ENCODE measurements at places on chromosomes 11 and 22.

- no peaks in the 10 kb centered on the region for H3K27me3 ChIP-seq
- H3K4me1 ChIP-seq = no peaks in the 10 kb centered on the region
- H3K4me3 ChIP-seq = no peak overlapping the region
- peak; percentile 63 for DNase-seq
Observed at GRCh38 chr11:11510939-11511338, 110.9 kb downstream of the GALNT18 start.

DNA sequence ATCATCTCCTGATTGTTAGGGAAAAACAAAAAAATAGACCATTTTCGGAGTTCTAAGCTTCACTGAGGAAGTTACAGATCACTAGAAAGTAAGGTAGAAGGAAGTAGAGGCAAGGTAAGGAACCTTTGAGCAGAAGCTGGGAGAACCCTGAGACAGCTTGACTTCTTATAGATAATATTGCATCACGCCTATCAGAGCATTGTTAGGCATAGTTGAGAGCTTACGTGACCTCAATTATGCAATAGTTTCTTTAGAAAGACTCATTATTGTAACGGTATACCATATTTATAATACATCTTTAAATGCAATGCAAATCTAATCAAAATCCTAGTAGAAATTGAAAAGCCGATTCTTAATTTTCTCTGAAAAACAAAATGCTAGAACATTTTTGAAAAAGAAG is 4.9 kb downstream of the TBRG1 start:
- no peaks in the 10 kb centered on the region for H3K27me3 ChIP-seq
- no peak overlapping the region for H3K4me3 ChIP-seq
- H3K4me1 ChIP-seq = no peaks in the 10 kb centered on the region
- no peak overlapping the region for H3K27ac ChIP-seq
- no peak for DNase-seq
- H3K36me3 ChIP-seq = peaks cover 9% of the 10 kb centered on the region

DNA sequence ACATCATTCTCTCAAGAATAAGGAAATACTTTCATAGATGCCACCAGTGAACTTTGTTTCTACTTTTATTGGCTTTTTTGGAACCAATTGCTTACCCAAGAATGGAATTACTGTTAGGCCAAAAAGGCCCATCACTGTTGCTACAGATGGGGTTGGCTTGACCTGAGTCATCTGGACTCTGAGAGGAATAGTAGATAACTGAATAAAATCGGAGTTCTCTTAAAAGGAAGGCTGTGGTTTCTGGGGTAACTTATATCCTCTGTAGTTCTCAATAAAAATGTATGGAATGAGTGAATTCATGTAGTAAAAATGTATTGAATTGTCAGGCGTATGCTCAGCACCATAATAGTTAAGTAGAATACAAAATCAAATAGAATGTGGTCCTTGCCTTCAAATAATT is 56.6 kb downstream of the ARHGEF12 start:
- H3K36me3 ChIP-seq = no peaks in the 10 kb centered on the region
- no peaks in the 10 kb centered on the region for H3K27me3 ChIP-seq
- peaks cover 3% of the 10 kb centered on the region for H3K4me1 ChIP-seq
- H3K27ac ChIP-seq = no peak overlapping the region

DNA sequence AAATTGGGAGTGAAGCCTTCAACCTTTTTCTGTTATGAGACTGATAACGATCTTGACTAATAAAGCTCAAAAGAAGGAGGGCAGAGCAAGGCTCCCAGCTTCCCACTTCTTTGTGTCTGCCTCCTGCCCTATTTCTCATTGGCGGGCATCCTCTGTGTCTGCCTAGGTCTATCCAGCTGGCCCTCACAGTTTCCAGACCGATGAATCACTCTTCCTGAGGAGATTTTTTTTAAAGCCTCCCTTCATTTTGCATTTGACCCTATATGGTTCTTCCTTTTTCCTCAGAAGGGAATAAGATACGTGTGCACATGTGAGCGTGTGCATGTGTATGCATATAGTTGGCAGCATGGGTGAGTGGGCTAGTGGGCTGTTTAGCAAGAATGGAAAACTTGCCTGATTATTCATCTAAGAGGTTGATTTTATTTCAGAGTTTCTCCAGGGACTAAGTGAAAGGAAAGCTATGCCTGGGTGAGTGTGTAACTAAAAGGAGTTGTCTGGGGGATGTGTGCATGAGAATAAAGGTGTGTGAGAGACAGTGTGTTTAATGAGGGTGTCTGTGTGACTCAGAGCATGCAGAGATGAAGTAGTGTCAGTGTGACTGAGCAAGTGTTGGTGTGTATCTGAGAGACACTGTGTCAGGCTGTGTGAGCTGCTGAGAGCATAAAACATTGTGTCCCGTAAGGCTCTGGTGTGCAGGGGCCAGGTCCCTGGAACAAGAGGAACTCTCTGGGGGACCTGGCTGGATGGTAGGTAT is 12.2 kb downstream of the PHLDB1 start:
- H3K27ac ChIP-seq = peak overlapping the region; percentile 94
- H3K27me3 ChIP-seq = no peaks in the 10 kb centered on the region
- peaks cover 54% of the 10 kb centered on the region for H3K4me1 ChIP-seq
- H3K36me3 ChIP-seq = peaks cover 14% of the 10 kb centered on the region

GRCh38 chr11:110565357-110566336 is 135.9 kb downstream of the FDX1 start:
- H3K4me1 ChIP-seq = no peaks in the 10 kb centered on the region
- H3K4me3 ChIP-seq = no peak overlapping the region
- H3K27me3 ChIP-seq = peaks cover 4% of the 10 kb centered on the region
- H3K36me3 ChIP-seq = no peaks in the 10 kb centered on the region
- no peak overlapping the region for H3K27ac ChIP-seq

DNA sequence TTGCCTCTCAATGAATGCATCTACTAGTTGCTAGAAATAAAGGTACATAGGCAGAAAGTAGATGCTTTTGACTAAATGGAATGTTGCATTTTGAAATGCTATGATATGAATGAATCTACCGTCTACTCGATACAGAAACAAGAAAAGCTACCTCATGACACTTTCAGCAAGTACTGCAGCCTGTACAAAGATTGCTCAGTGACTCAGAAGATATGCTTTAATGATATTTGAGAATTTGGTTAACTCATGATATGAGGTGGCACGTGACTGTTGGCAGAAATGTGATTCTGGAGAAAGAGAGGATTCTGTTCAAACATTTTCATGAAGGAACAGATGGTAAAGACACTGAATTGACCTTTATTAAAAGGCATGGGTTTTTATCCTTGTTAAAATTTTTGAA is 76.0 kb downstream of the HSD17B12 start:
- no peaks in the 10 kb centered on the region for H3K4me1 ChIP-seq
- no peaks in the 10 kb centered on the region for H3K36me3 ChIP-seq
- H3K27ac ChIP-seq = no peak overlapping the region
- H3K27me3 ChIP-seq = no peaks in the 10 kb centered on the region
- H3K4me3 ChIP-seq = no peak overlapping the region

GRCh38 chr11:30155428-30155827 is 75.4 kb upstream of the FSHB start:
- H3K27ac ChIP-seq = no peak overlapping the region
- no peak for DNase-seq
- no peak overlapping the region for H3K4me3 ChIP-seq
- no peaks in the 10 kb centered on the region for H3K27me3 ChIP-seq

- peaks cover 24% of the 10 kb centered on the region for H3K4me1 ChIP-seq
- H3K36me3 ChIP-seq = no peaks in the 10 kb centered on the region
- H3K27me3 ChIP-seq = no peaks in the 10 kb centered on the region
- no peak overlapping the region for H3K4me3 ChIP-seq
- DNase-seq = no peak
Observed at GRCh38 chr22:39255449-39256185, 10.8 kb upstream of the PDGFB start.

DNA sequence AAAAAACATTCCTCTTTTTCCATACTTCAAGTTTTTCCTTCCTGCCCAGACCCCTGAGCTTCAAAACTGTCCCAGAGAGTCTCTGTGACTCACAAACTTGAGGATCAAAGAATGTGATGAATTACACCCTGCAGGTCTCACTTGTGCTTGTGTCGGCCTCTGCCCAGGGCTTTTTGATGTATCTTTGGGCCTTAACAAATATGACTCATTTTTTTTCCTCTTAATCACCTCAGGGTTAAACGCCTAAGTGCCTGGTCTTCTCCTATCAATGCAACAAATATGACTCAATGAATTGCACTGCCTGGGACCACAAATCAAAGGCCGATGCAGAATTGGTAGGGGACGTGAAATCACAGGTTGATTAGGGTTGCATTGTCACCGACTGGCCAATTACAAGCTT is 267.7 kb downstream of the LARGE1 start:
- H3K4me3 ChIP-seq = no peak overlapping the region
- DNase-seq = peak; percentile 58
- H3K36me3 ChIP-seq = no peaks in the 10 kb centered on the region
- H3K27ac ChIP-seq = no peak overlapping the region
- H3K27me3 ChIP-seq = no peaks in the 10 kb centered on the region

DNA sequence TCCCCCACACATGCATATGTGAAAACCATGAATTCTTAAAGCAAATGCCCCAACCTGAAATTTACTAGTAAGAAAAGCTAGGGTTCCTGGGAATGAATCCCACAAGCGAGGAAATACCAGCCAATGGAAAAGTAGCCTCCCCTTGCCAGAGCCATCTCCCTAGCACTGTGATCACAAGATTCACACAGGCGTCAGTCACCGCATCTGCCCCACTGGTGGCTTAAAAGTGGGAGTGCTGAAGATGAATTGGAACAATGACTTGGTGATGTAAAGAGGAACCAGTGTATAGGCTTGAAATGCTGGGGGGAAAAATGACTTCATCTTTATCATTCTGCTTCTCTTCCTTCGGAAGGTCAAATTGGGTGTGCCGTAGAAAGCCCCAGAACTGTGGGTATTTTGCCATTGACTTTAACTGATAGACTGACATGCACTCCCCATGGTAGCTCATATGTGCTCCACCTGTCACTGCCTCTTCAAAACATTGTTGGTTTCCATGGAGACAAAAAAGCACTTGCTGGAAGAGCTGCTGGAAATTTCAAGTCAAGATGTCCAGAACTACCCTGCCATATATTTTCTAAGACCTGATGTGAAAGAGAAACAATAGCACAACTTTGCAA is 19.2 kb upstream of the ASPHD2 start:
- no peaks in the 10 kb centered on the region for H3K36me3 ChIP-seq
- DNase-seq = no peak
- no peak overlapping the region for H3K27ac ChIP-seq
- no peaks in the 10 kb centered on the region for H3K4me1 ChIP-seq

- no peak overlapping the region for H3K4me3 ChIP-seq
- DNase-seq = peak; percentile 85
- no peak overlapping the region for H3K27ac ChIP-seq
- no peaks in the 10 kb centered on the region for H3K36me3 ChIP-seq
- peaks cover 10% of the 10 kb centered on the region for H3K4me1 ChIP-seq
- H3K27me3 ChIP-seq = peaks cover 2% of the 10 kb centered on the region
Observed at GRCh38 chr11:119567688-119568582, 145.0 kb upstream of the THY1 start.

GRCh38 chr11:96279896-96280290 is 63.1 kb downstream of the MAML2 start:
- no peaks in the 10 kb centered on the region for H3K36me3 ChIP-seq
- DNase-seq = no peak
- no peaks in the 10 kb centered on the region for H3K27me3 ChIP-seq
- H3K27ac ChIP-seq = no peak overlapping the region
- no peak overlapping the region for H3K4me3 ChIP-seq
- H3K4me1 ChIP-seq = peaks cover 7% of the 10 kb centered on the region

DNA sequence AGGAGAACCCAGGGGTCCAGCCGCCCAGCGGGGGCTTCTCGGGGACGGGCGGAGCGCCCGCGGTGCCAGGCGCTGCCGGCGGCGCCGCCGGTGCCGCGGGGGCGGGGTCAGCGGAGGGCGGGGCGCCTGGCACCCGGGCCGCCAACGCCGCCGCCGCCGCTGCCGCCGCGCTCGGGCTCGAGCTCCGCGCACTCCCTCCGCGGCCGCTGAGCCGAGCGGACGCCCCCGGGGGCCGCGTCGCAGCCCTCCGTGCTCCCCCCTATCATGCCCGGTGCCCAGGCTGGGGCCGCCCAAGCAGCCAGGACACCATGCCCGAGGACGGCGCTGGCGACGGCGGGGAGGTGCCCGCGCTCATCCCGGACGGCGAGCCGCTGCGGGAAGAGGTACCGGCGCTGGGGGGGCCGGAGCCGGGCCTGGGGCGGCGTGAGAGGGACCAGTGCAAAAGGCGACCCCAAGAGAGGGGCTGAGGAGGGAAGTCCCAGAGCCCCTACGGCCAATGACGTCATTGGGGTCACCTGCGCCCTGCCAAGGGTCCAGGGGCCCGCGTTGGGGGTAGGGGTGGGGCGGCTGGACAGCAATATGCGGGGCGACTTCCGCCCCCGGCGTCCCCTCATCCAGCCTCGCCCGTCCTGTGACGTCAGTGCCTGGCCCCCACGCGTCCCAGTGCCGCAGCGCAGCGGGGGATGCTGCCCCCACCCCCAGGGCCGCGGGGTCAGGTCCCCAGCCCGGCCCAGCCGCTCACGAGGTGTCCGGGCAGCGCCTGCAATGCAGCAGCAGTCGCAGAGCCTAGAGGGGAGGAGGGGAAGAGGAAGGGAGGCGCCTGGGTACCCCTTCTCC is at the start of gene TMEM151A:
Gene TMEM151A (plus strand): TSS at position 189 of the 837 bp plus-strand sequence. CDS start 120 bp downstream, at position 309.
- H3K4me1 ChIP-seq = peaks cover 8% of the 10 kb centered on the region
- no peak for DNase-seq
- peak within 1 kb of the TSS; percentile 22 for H3K4me3 ChIP-seq
- H3K27me3 ChIP-seq = peaks cover 24% of the 10 kb centered on the region
- H3K27ac ChIP-seq = no peak within 1 kb of the TSS
- H3K36me3 ChIP-seq = no peaks in the 10 kb centered on the region

- DNase-seq = peak; percentile 84
- H3K27me3 ChIP-seq = no peaks in the 10 kb centered on the region
- peaks cover 10% of the 10 kb centered on the region for H3K36me3 ChIP-seq
- H3K27ac ChIP-seq = no peak overlapping the region
- H3K4me3 ChIP-seq = no peak overlapping the region
Observed at GRCh38 chr11:10653946-10654810, 39.4 kb downstream of the IRAG1 start.

GRCh38 chr11:43788421-43788820 is 92.2 kb upstream of the ALKBH3 start:
- H3K4me3 ChIP-seq = no peak overlapping the region
- no peak for DNase-seq
- H3K27me3 ChIP-seq = no peaks in the 10 kb centered on the region

DNA sequence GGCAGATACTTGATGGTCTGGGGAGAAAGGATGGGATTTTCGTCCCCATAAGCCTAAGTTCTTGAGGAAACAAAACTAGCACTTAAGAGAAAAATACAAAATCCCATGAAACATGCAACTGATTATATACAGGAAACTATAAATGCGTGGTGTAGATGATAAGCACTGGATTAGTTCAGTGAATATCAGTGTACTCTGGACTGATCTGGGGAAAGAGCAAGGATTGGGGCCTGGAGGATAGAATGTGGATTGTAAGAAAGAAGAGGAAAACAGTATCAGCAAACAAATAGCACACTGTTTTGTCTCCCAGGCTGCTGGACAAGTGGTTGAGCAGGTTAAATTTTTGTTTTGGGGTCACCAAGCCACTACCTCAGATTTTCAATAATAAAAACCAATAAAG is 49.8 kb downstream of the DCUN1D5 start:
- DNase-seq = no peak
- H3K27me3 ChIP-seq = no peaks in the 10 kb centered on the region
- no peaks in the 10 kb centered on the region for H3K4me1 ChIP-seq
- H3K4me3 ChIP-seq = no peak overlapping the region
- H3K27ac ChIP-seq = no peak overlapping the region
